ENCODE measurements at places on chromosomes 3 and 15.

DNA sequence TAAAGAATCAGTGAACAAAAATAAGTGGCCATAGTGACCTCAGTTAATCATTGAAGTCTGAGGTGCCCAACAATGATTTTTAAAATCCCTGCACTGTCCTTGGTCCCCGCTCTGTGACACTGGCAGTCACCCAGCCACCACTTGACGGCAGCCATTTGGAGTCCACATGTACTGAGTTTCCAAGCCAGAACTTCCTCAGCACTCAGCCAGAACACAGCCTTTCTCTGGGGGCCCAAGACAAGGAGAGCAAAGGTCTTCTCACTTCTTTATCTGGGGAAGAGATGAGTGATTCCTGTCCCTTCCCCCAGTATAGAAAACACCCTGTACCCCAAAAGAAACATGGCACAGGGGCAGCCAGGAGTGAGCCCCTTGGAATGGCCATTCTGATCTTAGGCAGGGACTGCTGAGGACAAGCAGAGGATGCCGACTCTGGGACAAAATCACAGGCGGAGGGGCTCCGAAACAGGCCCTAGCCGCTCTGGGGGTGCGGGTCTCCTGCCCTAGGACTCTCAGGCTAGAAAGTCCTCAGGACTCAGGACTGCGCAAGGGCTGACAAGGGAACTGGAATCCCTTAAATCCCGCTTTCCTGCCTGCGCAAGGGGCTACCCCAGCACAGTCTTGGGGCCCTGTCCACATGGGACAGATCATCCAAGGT is 12.8 kb downstream of the PAK6 start:
- peaks cover 21% of the 10 kb centered on the region for H3K4me1 ChIP-seq
- H3K27me3 ChIP-seq: no peaks in the 10 kb centered on the region
- H3K27ac ChIP-seq: no peak overlapping the region
- DNase-seq: no peak

DNA sequence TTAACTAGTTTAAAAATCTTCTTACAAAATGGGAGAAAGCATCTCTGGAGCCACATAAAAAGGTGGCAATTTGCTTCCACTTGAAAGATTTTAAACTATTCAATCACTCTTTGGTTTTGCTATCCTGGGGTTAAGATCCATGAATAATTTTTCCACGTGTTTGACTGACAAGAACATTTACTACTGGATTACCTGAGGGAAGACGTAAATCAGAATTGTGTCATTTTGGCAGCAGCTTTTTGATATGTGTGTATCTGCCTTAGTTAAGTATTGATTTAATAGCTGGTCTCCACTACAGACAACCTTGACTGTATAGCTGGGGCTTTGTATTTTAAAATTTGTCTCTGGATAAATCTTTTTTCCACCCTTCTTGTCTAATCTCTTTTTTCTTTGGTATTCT is 228.3 kb downstream of the EPHA3 start:
- no peak overlapping the region for H3K27ac ChIP-seq
- no peak overlapping the region for H3K4me3 ChIP-seq
- H3K36me3 ChIP-seq: no peaks in the 10 kb centered on the region
- DNase-seq: no peak
- no peaks in the 10 kb centered on the region for H3K4me1 ChIP-seq

GRCh38 chr3:8307545-8308110 is 194.0 kb upstream of the LMCD1 start:
- DNase-seq: no peak
- H3K4me1 ChIP-seq: no peaks in the 10 kb centered on the region
- H3K4me3 ChIP-seq: no peak overlapping the region
- no peaks in the 10 kb centered on the region for H3K36me3 ChIP-seq

GRCh38 chr15:26736502-26737248 is 36.2 kb downstream of the GABRB3 start:
- H3K27me3 ChIP-seq: peaks cover 9% of the 10 kb centered on the region
- no peaks in the 10 kb centered on the region for H3K4me1 ChIP-seq
- no peaks in the 10 kb centered on the region for H3K36me3 ChIP-seq
- no peak overlapping the region for H3K27ac ChIP-seq
- H3K4me3 ChIP-seq: no peak overlapping the region
- no peak for DNase-seq

- no peaks in the 10 kb centered on the region for H3K27me3 ChIP-seq
- H3K36me3 ChIP-seq: no peaks in the 10 kb centered on the region
- H3K27ac ChIP-seq: no peak overlapping the region
- peaks cover 31% of the 10 kb centered on the region for H3K4me1 ChIP-seq
Observed at GRCh38 chr15:74417225-74417624, 16.5 kb downstream of the SEMA7A start.

GRCh38 chr15:61479613-61480012 is 250.5 kb upstream of the RORA start:
- H3K27ac ChIP-seq: no peak overlapping the region
- H3K4me1 ChIP-seq: no peaks in the 10 kb centered on the region
- no peak for DNase-seq
- peaks cover 15% of the 10 kb centered on the region for H3K27me3 ChIP-seq

- H3K27me3 ChIP-seq: no peaks in the 10 kb centered on the region
- H3K4me3 ChIP-seq: no peak overlapping the region
- H3K27ac ChIP-seq: no peak overlapping the region
- H3K4me1 ChIP-seq: no peaks in the 10 kb centered on the region
- DNase-seq: no peak
Observed at GRCh38 chr3:71546821-71547220, 36.7 kb downstream of the FOXP1 start.

GRCh38 chr3:108899530-108899929 is 54.1 kb downstream of the GUCA1C start:
- DNase-seq: no peak
- H3K36me3 ChIP-seq: no peaks in the 10 kb centered on the region
- no peaks in the 10 kb centered on the region for H3K27me3 ChIP-seq
- H3K27ac ChIP-seq: no peak overlapping the region

- no peaks in the 10 kb centered on the region for H3K36me3 ChIP-seq
- H3K27me3 ChIP-seq: no peaks in the 10 kb centered on the region
- no peaks in the 10 kb centered on the region for H3K4me1 ChIP-seq
- no peak for DNase-seq
- H3K27ac ChIP-seq: no peak overlapping the region
- no peak overlapping the region for H3K4me3 ChIP-seq
Observed at GRCh38 chr3:17894434-17895060, 152.1 kb upstream of the TBC1D5 start.

DNA sequence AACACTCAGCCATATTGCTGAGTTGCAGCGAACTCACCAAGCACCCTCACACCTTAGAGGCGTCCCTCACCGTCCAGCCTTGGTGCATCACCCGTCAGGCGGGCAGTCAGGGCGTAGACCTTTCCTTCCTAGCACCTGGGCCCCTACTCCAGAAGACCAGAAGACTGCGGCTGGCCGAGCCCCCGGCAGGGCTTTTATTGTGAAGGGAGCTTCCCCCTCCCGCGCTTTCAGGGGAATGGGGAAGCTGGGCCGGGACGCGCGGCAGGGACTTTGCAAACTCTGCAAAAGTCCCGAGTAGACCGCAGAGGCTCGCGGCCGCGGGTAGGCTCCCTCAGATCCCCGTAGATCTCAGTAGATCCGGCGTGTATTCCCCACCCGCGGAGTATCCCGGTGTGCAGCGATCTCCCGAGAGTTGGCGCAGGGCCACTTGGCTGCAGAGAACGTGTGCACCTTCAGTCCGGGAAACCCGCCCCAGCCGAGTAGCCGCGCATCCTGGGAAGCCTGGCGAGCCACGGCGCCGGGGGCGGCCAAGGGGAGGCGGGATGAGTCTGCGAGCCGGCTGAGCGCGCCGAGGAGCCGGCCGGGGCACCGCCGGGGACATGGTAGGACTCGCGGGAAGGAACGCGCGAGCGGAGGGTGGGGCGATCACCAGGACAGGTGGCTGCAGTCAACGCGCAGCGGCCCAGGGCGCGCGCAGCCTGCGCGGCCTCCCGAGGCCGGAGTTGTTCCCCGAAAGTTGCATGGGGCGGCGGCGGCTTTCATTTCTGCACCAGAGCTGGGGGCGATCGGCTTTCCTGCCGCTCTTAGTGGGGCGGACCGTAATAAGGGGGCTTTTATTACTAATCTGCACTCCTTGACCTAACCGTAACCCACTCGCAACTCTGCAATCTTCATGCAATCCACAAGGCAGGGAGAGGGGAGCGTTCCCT is at the start of gene GASK1A:
Gene GASK1A (plus strand): TSS at position 268 of the 929 bp plus-strand sequence. CDS start 332 bp downstream, at position 600.
- no peaks in the 10 kb centered on the region for H3K4me1 ChIP-seq
- H3K4me3 ChIP-seq: no peak within 1 kb of the TSS
- H3K27me3 ChIP-seq: no peaks in the 10 kb centered on the region
- no peak for DNase-seq
- H3K27ac ChIP-seq: no peak within 1 kb of the TSS

DNA sequence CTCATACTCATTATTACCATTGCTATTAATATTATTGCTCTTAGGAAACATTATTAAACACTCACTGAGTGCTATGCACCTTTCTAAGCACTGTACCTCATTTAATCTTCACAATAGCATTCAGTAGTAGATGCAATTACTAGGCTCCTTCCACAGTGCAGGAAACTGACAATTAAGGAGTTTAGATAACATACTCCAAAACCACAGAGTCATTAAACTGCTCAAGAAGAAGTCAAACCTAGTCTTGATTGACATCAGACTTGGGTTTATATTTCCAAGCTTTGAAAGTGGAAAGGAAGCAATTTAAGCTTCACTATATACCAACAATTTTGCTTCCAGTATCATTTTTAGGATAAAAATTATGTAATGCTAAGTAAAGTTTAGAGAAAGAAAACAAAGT is 490.1 kb upstream of the ARRDC4 start:
- no peak overlapping the region for H3K27ac ChIP-seq
- H3K4me1 ChIP-seq: no peaks in the 10 kb centered on the region
- H3K36me3 ChIP-seq: no peaks in the 10 kb centered on the region
- DNase-seq: no peak
- no peaks in the 10 kb centered on the region for H3K27me3 ChIP-seq
- H3K4me3 ChIP-seq: no peak overlapping the region

GRCh38 chr3:161560008-161560637 is 63.5 kb downstream of the OTOL1 start:
- no peak overlapping the region for H3K4me3 ChIP-seq
- no peaks in the 10 kb centered on the region for H3K4me1 ChIP-seq
- H3K36me3 ChIP-seq: no peaks in the 10 kb centered on the region
- no peak overlapping the region for H3K27ac ChIP-seq

- H3K36me3 ChIP-seq: no peaks in the 10 kb centered on the region
- no peaks in the 10 kb centered on the region for H3K4me1 ChIP-seq
- no peaks in the 10 kb centered on the region for H3K27me3 ChIP-seq
- no peak overlapping the region for H3K27ac ChIP-seq
- no peak for DNase-seq
Observed at GRCh38 chr3:32709346-32709745, 24.4 kb downstream of the CNOT10 start.

DNA sequence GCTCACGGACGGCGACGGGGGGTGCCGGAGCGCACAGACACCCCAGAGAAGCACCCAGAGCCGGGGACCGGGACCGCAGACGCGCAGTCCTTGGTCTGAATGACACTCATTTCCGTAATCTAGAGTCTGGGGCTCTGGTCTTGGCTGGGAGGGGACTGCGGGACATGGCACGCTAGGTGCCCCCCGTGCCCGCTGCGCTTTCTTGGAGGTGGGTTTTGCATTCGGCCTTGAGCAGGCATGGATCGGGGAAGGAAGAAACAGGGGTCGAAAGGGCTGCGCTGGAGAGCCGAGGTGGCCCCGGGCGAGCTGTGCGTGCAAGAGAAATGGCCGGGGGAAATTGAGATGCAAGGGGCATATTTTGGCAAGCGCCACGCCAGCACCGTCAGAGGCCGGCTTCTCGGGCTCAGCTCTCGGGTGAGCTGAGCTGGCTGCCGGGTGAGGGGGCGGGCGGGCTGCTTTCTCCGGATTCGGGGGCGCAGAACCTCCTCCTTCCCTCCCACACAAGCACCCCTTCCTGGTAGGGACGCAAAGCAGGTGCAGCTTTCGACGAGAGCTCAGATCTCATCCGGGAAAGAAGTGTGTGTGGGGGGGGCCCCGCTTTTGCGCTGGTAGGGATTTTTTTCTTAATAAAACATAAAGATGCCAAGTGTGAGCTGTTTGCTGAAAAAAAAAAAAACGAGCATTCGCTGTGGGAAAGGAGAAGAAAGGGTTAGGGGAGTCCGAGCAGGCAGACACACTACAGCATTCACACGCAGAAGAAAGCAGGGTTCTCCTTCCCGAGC is 963 bp upstream of the NTRK3 start:
- no peaks in the 10 kb centered on the region for H3K4me1 ChIP-seq
- DNase-seq: no peak
- H3K4me3 ChIP-seq: no peak overlapping the region
- H3K27me3 ChIP-seq: 0 out of 2 replicates have a peak, but pooled peaks cover 15% of the 10 kb centered on the region

GRCh38 chr3:99638167-99638948 is at the start of gene COL8A1:
COL8A1 (plus strand) TSS chr3:99638594; CDS start chr3:99790683, 152,089 bp downstream.
- H3K27me3 ChIP-seq: peaks cover 6% of the 10 kb centered on the region
- peak within 1 kb of the TSS; percentile 35 for H3K27ac ChIP-seq
- peak; percentile 72 for DNase-seq
- peaks cover 19% of the 10 kb centered on the region for H3K4me1 ChIP-seq

DNA sequence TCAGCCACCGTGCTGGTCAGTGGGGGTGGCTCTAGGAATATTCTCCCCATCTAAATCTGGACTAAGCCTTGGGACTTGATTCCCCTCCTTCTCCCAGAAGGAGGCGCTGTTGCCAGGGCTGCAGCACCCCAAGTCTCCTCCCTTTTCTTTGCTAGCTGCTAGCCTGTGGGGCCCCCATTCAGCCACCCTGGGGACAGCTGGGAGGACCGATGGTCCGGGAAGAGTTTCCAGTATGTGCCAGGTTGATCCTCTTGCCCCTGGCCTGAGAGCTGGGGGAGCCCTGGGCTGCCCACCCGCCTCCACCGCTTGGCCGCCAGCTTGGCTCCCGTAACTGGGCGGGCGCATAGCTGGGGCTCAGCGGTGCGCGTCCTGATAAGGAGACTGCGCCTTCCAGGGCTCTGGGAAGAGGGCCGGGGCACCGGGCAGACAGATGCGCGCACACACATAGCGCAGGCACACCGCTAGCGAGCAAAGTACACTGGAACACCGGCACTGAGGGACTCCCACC is 4.2 kb downstream of the SMAD6 start:
- H3K4me3 ChIP-seq: no peak overlapping the region
- no peak overlapping the region for H3K27ac ChIP-seq
- DNase-seq: no peak
- no peaks in the 10 kb centered on the region for H3K27me3 ChIP-seq

DNA sequence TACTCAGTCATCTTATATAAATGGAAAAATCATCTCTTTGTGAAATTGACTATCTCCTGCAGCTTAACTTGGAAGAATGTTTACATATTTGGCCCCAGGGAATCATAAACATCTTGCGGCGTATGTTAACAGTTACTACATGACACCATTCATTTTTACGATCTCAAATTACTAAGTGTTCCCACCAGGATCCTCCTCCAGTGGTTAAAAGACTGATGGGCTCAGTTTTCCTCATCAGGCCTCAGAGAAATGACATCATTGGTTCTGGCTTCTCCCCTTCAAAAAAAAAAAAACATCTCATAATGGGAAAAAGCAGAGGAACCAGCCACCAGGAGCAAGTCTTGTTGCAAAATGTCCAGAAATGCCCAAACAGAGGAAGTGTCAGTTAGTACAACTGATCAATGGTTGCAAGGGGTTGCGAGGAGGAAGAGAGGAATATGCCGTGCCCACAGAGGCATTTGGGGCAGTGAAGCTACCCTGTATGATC is 70.5 kb upstream of the LIPC start:
- H3K4me3 ChIP-seq: no peak overlapping the region
- H3K4me1 ChIP-seq: peaks cover 31% of the 10 kb centered on the region
- no peaks in the 10 kb centered on the region for H3K36me3 ChIP-seq
- DNase-seq: peak; percentile 87
- H3K27me3 ChIP-seq: no peaks in the 10 kb centered on the region

GRCh38 chr3:138112362-138112761 is 3.0 kb downstream of the DZIP1L start:
- no peaks in the 10 kb centered on the region for H3K27me3 ChIP-seq
- DNase-seq: no peak
- no peaks in the 10 kb centered on the region for H3K36me3 ChIP-seq
- no peak overlapping the region for H3K4me3 ChIP-seq
- H3K27ac ChIP-seq: no peak overlapping the region
- peaks cover 13% of the 10 kb centered on the region for H3K4me1 ChIP-seq
